ENCODE measurements at places on chromosomes 11 and 22.

DNA sequence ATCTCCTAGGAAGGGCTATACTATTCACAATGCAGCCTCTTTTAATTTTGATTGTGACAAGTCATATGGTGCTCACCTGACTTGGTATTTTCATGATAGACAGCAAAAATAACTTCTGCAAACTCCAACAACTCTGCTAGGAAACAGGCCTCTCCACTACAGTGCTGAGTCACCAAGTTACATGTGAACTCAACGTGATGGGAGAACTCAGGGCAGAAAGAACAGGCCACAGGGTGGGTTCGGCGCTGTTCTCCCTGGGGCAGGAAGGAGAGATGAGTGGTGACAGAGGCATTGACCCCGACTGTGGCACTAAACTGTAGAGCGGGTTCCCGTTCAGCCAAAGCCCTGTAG lies 76.6 kb upstream of the UCP3 start:
- DNase-seq = no peak

DNA sequence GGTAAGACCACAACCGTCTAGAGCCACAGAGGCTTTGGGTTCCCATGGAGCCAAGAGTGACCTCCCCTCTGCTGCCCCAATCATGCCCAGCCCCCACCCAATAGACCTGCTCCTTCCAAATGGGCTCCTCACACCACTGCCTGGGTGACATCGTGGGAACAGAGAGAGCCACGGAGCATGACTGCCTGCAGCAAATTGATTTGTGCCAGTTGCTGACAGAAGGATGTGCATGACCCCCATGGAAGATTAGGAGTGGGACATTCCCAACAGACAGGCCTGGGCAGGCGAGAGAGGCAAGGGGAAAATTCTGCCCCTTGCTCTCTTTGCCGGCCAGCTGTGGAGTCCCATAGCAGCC lies 88.5 kb downstream of the TENM4 start:
- DNase-seq = no peak

DNA sequence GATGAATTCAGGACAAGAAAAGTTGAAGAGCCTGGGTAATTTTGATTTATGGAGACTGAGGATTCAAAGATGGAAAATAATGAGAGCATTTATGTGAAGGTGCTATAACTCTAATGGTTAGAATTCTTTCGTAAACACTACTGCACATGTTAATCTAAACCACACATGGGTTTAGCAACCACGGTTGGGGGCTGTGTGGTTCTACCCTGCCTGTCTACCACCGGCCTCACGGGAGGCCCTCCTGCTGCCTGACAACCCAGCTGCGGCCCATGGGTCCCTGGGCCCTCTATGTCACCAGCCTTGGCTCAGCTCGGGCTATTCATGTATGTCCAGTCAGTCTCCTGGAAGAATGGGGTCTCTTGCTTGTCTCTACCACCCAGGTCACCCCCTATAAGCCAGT lies 68.5 kb upstream of the ARFGAP3 start:
- no peak for DNase-seq

DNA sequence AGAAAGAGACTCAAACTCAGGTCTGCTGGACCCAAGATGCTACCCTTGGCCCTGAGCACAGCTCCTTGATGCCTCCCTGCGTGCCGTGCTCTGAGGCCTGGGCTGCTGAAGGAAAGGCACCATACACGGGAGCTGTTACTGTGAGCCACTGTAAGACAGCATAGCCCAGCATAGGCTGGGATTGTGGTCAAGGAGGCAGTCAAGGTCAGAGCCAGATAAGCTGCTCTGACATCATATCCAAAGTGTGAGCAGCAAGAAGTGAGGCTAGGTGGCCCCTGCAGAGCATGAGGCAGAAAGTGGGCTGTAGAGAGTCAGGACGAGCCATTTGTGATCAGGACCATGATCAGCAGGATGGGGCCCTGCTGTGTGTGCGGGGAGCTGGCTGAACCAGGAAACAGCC lies 7.7 kb downstream of the SLC22A8 start:
- no peak for DNase-seq

GRCh38 chr11:63737718-63738117 lies 30.9 kb downstream of the ZFTA start:
- no peak for DNase-seq

- no peak for DNase-seq
These were observed 327 bp upstream of the MED17 start for GRCh38 chr11:93783765-93784144.

- no peak for DNase-seq
These were observed 47.1 kb downstream of the ASCL2 start for GRCh38 chr11:2223153-2223794.

DNA sequence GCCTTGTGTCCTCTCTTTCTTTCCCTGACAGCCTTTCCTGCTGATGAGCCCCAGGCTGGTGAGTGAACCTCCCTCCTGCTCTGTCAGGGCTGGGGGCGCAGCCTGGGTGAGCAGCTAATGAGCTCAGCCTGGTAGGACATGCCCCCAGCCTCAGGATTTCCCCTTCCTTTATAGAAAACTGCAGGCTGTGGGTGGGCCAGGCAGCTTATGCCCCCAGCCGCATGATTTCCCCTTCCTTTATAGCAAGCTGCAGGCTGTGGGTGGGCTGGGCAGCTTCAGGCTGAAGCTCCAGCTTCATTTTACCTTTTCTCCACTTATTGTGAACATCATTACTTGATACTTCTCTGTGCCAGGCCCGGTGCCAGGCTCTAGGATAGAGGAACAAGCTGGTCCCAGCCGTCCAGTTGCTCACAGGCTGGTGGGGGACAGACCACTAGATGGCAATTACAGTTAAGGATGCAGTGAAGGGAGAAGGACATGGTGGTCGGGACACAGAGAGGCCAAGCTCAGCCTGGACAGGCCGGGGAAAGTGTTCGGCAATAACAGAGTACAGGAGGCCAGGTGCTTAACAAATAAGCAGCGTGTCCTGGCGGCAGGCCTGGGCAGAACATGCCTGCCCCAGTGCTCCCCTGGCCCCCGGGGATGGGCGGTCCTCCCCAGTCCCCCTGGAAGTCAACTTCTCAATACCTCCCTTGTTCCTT lies 5.3 kb downstream of the LGALS12 start:
- DNase-seq = no peak

DNA sequence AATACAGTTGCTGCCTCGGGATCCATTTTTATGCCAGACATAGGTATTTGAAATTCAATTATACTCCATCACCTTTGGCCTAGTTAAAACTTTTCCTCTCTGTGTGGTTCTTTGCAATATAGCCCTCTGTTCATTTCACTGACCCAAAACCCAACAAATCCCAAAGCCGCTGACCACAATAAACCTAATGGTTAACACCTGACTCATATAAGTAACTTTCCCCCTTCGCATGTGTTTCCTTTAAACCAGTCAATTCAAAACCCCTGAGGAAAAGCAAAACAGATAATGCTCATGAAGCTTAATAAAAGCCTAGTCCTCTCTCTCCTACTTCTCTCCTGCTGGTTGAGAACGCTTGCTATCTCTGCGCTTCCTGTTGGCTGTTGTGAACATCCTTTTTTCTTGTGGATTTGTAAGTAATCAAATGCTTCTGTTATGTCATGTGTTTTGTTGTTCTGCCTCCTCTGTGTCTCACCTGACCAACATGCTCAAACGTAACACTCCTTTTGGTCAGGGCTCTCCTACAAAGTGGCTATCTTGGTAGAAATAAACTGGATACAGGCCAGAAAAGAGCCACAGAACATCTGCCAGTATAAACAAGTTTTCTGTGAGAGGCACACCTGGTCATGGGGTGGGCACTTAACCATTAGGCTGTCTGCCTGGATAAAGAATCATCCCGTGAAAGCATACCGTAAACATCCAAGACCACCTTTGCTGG lies 652.6 kb downstream of the METTL15 start:
- DNase-seq = no peak

- DNase-seq = no peak
These were observed 5.1 kb downstream of the SYT12 start for GRCh38 chr11:67027943-67028542.

DNA sequence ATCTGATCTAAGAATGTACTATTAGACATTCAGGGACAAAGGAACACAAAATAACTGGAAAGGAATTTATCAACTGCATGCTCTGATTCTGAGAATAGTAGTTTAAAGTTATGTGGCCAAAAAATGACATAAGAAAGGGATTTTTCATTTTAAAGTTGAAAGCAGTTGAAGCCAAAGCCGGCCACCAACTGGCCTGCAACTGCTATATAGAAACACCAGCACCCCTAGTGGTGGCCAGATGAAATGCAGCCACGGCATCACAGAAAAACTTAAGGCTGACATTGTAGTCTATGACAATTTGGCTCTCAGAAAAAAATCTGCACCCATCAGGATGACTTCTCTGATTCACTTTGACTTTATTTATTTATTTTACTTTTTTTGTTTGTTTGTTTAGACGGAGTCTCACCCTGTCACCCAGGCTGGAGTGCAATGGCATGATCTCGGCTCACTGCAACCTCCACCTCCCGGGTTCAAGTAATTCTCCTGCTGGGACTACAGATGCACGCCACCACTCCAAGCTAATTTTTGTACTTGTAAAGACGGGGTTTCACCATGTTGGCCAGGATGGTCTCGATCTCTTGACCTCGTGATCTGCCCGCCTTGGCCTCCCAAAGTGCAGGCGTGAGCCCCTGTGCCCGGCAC lies 59.2 kb downstream of the SLC35F2 start:
- peak; percentile 56 for DNase-seq

- peak; percentile 91 for DNase-seq
These were observed at the start of gene SERPINH1 for GRCh38 chr11:75562048-75562835. TSS of gene SERPINH1 (plus strand) at chr11:75562253. CDS start at chr11:75566350, 4,097 bp downstream.

DNA sequence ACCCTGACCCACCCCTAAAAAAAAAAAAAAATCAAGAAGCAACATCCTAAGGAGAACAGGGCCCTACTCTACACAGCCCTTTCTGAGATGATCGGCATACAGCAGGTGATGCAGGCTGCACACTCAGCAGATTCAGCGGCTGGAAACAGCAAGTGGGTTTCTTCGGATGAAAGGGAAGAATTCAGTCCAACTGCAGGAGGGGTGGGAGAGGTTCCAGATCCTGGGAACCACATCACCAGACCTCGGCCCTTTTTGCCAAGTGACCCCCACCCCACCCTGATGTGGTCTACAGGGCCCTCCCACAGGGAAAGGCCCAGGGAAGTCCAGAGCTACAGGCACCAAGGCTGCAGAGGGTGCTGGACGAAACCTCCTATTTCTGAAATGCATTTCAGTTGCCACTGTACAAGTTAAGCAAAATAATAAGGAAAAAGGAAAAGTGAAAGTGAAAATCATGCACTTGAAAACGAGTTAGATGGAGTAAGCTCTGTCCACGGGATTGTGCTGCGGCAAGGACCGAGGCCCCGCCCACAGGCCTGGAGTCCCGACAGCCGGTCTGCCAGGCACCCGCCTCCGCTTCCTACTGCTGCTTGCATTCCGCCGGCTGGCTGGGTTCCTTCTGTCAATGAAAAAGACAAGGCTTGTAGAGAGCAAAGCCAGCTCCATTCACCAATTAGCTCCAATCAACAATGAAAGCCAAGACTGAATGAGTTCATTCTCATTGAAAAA lies 16.0 kb upstream of the PHLDA2 start:
- DNase-seq = no peak

GRCh38 chr11:70246196-70246595 lies 24.3 kb upstream of the PPFIA1 start:
- no peak for DNase-seq

DNA sequence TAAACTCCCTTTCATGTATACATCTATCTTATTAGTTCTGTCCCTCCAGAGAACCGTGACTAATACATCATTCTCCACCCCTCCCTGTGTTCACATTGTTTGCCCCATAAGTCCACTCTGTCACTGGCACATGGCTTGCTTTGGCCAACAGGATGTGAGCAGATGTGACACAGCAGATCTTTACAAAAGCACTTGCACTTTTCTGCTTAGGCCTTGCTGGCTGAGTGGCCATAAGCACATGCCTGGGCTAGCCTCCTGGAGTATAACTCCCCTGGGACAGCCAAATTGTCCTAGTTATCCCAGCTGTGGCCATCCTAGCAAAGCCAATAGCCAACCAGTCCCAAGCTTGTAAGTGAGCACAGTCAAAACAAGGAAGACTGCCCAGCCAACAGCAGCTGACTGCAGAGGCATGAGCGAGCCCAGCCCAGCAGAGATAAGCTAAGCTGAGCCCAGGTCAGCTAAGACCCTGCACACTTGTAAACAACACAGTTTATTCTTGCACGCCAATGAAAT lies 9.7 kb upstream of the RCN1 start:
- no peak for DNase-seq

DNA sequence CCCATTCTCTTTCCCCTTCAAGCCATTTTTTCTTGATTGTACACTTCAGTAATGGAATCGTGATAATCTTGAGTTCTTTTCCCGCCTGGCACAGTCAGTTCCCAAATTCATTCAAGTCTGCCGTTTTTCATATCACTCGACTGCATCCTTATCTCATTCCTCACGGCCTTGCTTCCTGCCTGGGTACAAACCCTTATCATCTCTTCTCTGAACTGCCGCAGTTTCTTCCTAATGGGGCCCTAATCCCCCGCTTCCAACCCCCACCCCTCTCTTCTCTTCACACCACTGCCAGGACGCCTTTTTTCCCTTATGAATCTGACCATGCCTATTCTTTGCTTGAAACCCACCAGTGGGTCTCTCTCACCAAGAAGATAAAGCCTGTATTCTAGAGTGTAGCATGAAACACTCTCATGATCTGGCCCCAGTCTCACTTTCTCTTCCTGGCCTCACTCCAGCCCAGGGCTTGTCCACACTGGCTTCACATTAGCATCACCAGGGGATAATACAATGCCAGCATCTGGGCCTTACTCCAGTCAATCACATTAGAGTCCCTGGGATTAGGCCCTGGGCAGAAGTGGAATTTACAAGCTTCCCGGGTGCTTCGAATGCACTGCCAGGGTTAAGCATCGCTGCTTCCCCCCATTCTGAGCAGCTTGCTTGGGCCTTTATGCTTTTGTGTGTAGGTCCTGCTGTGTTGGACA lies 102.1 kb downstream of the FBXO7 start:
- DNase-seq = no peak

DNA sequence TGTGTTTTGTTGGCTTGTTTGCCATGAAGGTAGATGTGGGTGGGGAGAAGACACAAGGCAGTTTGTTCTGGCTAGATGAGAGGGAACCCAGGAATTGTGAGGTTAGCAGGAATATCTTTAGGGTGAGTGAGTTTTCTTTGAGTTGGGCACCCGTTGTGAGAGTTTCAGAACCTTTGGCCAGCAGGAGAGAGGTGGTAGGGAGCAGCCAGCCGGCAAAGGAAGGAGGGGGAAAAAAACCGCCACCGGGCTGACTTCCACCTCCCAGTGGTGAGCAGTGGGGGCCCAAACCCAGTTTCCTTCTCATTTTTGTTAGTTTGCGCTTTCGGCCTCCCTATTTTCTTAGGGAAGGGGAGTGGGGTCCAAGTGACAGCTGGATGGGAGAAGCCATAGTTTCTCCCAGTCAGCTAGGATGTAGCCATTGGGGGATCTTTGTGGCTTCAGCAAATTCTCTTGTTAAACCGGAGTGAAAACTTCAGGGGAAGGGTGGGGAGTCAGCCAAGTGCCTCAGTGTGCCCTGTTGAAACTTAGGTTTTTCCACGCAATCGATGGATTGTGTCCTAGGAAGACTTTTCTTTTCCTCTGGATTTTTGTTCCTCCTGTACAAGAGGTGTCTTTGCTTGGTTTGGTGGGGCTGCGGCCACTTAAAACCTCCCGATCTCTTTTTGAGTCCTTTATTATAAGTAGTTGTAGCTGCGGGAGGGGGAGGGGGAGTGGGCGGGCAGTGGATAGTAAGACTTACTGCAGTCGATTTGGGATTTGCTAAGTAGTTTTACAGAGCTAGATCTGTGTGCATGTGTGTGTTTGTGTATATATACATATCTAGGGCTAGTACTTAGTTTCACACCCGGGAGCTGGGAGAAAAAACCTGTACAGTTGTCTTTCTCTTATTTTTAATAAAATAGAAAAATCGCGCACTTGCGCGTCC lies 1.1 kb upstream of the GCAT start:
- DNase-seq = no peak
